ENCODE measurements at places on chromosomes 5 and 9.

GRCh38 chr9:73995836-73996235, 501.3 kb upstream of the RORB start:
- DNase-seq, result no peak

GRCh38 chr9:32579706-32580331, 6.9 kb upstream of the NDUFB6 start:
- DNase-seq, result peak; percentile 73

DNA sequence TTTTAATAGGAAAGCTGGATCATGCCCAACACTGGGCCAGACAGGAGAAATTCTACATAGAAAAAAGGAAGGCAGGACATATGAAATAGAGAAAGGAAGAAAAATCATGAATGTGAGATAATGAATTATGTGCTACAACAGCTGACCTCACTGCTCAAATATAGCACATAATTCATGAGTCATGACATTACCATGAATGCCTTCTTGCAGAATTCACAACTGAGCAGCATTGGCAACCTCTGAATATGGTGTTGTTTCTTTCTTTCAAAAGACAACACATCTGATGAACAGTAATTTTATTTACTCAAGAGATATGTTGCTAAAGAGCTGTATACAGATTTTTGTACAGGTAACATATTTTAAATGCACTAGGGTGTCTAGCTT, 34.4 kb downstream of the APBA1 start:
- peak; percentile 12 for DNase-seq

- no peak for DNase-seq
Measured at GRCh38 chr9:121545150-121545874, 45.7 kb upstream of the GGTA1 start.

GRCh38 chr5:88680253-88681132, 202.5 kb downstream of the MEF2C start:
- peak; percentile 89 for DNase-seq

- no peak for DNase-seq
Measured at GRCh38 chr5:94347130-94347529, 271.3 kb downstream of the KIAA0825 start.

GRCh38 chr5:124842725-124843595, 96.5 kb upstream of the ZNF608 start:
- no peak for DNase-seq

DNA sequence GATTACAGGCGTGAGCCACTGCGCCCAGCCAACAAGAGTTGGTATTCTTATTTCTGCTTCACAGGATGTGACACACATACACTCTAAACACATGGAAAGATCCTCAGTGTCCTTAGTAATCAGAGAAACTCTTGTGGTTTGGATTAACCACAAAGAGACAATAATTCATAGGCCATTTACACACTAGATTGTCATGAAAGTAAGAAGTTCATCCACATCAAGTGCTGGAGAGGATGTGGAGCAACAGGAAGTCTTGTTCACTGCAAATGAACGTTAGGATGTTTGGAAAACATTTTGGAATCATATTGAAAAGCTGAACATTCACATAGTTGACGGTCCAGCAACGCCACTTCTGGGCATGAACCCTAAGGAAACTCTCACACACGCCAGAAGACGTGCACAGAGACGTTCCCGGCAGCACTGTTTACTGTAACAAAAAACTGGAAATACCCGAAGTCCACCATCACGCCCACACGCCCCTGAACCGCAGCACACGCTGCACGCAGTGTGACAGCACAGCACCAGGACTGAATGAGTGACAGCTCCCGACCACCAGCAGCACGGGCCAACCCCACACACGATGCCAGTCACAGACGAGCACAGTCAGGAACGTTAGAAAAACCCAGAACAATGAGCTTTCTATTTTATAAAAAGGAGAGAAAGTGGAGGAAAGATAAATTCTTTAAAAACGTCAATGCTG, 87.6 kb downstream of the COL23A1 start:
- DNase-seq, result no peak

DNA sequence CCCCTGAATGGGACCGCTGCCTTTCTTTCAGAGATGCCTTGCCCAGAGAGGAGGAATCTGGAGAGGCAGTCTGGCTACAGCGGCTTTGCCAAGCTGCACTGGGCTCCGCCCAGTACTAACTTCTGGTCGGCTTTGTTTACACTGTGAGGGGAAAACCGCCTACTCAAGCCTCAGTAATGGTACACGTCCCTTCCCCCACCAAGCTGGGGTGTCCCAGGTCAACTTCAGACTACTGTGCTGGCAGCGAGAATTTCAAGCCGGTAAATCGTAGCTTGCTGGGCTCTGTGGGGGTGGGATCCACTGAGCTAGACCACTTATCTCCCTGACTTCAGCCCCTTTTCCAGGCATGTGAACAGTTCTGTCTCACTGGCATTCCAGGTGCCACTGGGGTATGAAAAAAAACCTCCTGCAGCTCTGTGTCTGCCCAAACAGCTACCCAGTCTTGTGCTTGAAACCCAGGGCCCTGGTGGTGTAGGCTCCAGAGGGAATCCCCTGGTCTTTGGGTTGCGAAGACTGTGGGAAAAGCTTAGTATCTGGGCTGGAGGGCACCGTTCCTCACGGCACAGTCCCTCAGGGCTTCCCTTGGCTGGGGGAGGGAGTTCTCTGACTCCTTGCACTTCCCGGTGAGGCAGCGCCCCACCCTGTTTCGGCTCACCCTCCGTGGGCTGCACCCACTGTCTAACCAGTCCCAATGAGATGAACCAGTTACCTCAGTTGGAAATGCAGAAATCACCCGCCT, 171.2 kb downstream of the CWC27 start:
- peak; percentile 84 for DNase-seq

- peak; percentile 80 for DNase-seq
Measured at GRCh38 chr5:95878417-95879323, 56.1 kb upstream of the GLRX start.

GRCh38 chr9:37732086-37732741, 21.4 kb upstream of the TRMT10B start:
- DNase-seq, result no peak

DNA sequence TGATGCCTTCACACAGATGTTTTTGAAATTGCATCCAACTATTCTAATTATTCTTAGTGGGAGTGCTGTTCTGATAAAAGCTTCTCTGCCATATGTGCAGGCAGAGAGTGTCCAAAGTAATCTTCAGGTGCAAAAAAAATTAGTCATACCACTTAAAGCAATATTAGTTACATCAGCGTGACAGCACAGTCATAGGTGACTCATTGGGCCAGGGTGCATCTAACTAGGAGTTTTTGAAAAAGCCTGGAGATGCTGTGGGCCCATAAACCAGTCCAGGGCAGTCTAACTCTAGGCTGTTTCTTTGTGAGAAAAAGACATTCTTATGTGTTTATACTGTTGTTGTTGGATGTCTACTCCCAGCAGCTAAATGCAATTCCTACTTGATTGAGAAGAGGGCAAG, 33.0 kb upstream of the C6 start:
- peak; percentile 84 for DNase-seq

- no peak for DNase-seq
Measured at GRCh38 chr5:78243639-78244038, 50.9 kb downstream of the AP3B1 start.

- peak; percentile 17 for DNase-seq
Measured at GRCh38 chr5:59037453-59037852, 454.6 kb downstream of the RAB3C start.

DNA sequence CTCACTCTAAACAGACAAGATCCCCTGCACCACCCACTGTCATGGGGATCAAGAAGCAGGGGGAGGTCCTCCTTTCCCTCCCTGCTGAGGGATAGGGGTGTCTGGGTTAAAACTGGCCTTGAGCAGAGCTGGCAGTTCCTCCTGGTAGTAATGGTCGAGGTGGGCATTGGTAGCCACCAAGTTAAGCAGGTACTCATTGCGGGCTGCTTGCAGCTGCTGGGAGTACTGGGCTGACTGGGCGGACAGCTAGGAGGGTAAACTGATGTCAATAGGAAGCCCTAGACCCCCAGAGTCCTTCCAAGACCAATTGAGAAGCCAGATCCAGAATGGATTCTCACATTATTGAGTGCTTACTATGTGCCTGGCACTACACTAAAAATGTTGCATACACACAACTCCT, 3.4 kb downstream of the FCHSD1 start:
- no peak for DNase-seq

- peak; percentile 43 for DNase-seq
Measured at GRCh38 chr9:77015327-77016048, 4.0 kb upstream of the FOXB2 start.

DNA sequence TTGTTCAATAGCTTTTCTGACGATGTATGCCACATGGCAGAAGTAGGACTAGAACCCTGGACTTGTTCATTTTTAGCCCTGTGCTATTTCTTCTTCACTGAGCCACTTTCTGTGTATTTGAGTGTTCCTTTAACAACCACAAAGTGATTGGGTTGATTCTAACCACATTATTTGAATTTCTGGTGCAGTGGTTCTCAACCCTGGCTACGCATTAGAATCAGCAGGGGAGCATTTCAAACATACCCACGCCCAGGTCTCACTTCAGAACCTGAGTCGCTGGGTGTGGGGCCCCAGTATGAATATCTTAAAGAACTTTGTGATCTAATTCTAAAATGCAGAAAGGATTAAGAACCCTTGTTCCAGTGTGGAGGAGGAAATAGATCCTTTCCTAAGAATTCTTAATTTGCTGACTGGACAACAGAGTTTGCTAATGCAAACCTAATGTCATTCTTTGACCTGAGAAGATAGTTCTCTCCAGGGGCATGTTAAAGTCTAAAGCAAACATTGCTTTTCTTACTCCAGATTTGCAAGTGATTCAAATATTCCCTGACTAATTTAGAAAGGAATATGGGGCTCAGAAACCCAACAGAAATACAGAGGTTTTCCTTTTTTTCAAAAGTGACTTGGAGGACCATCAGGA, 75.4 kb upstream of the GDNF start:
- no peak for DNase-seq

GRCh38 chr5:123681061-123681460, 169.1 kb downstream of the CSNK1G3 start:
- no peak for DNase-seq

- DNase-seq, result no peak
Measured at GRCh38 chr5:179150011-179150410, 89.8 kb downstream of the ZNF354C start.

- no peak for DNase-seq
Measured at GRCh38 chr5:115600766-115601165, 1.5 kb downstream of the TICAM2 start.

DNA sequence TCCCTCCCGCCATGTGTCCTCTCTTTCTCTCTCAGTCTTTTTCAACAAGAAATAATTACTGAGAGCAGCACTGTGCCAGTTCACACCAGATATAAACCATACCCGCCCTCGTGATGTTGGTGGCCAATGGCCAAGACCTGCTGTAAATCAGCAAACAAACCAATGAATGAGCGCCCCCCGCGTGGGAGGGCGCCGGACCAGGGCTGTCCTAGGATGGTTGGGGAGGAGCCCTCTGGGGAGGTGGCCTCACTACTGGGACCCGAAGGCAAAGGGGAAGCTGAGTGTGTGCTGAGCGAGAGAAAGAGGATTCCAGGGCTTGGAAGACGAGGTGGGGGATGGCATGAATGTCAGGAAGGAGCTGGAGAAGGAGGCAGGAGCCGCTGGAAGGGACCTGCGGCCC, 51.2 kb upstream of the BARHL1 start:
- no peak for DNase-seq

GRCh38 chr5:44949687-44950086, 140.9 kb downstream of the MRPS30 start:
- no peak for DNase-seq

GRCh38 chr5:131366428-131366827, 102.6 kb downstream of the CDC42SE2 start:
- no peak for DNase-seq

DNA sequence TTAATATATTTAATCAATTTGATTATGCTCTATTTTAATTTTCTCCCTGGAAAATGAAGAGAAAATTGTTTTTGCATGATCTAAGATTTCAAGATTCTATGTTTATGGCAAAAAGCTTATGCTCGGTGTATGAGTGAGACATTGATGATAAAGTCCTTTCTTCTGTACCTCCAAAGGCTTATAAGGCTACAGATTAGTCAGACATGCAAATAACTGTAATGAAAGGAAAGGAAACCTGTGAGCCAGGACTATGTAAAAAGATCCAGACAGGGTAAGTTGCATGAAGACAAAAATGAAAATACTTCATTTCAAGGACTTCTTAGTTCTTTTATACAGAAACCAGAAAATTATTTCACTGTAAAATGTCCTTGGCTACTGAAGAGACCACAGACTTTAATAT, 52.2 kb upstream of the EDIL3 start:
- no peak for DNase-seq

DNA sequence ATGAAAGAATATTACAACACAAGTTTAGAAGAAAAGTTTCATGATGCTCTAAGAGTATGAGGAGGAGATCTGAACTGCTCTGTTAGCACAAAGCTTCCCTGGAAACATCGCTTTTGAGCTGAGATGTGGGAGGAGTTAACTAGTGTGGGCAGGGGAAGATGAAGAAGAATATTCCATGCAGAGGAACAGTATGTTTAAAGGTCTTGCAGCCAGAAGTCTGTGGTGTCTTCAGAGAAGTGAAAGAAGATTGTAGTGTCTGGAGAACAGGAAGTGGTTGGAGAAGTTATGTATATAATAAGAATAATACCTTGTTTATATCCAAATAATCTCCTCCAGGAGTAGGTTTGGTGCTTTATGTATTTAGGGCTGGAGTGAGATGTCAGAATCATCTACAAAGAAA, 406.7 kb downstream of the MAN2A1 start:
- DNase-seq, result no peak

DNA sequence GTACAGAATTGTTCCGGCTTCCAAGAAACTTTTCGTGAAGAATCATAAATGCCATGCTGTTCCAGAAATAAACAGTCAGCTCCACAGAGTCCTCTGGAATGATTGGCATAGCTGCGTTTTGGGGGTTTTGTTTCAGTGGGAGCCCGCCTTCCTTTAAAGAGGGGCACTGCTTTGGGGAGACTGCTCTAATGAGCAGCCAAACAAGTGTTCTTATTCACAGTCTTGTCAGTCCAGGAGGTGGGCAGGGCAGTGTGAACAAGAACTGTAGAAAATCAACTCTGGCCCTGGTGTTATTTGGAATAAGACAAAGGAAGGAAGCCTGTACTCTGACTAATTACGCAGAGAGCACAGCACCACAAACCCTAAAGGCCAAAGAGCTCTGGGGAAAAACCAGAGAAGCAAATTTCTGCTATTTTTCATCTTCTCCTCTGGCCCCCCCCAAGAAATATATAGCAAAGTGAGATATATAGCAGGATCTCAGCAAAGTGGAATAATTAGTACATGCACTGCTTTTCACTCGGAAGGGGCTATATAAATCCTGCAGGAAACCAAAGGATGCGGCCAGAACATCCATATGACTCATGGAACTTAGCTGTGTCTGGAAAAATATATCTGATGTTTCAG, 92.9 kb downstream of the GLDC start:
- no peak for DNase-seq

- DNase-seq, result no peak
Measured at GRCh38 chr5:62575489-62575888, 3.1 kb upstream of the LRRC70 start.

- DNase-seq, result no peak
Measured at GRCh38 chr5:128870923-128871322, 94.4 kb upstream of the SLC27A6 start.

DNA sequence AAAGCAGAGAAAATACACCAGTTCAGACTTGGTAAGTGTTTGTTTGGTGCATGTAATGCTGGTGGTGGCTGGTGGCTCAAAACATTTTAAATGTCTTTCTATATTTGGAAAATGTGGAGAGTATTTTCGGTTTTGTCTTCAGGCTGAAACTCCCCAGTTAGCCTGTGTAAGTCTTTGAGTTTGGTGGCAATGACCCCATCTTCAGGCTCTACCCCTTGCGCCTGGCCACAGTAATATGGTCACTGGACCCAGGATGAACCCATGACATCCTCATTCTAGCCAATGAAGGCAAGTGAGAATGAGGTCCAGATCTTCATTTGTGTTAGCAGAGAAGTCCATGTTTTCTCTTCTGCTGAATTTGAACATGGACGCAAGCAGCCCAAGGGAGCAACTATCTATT, 422.6 kb downstream of the BRINP1 start:
- DNase-seq, result no peak

Data from DMS53 (cell line).